ENCODE measurements at places on chromosomes 6 and 20.

GRCh38 chr6:29666826-29667130, 9.9 kb downstream of the MOG start:
- DNase-seq: no peak

- DNase-seq: no peak
Measured at GRCh38 chr6:170378502-170378901, 71.9 kb downstream of the FAM120B start.

DNA sequence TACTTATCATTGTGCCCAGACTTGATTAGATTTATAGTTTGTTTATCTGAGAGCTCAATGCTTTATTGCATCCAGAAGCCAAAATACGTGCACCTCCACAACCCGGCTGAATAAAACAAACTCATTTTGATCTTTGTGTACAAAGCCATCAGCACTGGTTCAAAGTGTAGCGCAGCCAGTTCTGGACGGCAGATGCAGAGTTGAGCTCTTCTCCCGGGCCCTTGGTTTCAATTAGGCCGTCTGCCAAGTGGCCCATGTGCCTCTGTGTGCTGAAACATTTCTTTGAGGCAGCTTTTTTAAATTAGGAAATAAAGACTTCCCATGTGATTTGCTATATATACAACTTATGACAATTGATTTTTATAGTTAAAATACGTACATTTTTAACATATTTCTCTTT, 96.2 kb upstream of the RSPO3 start:
- DNase-seq: no peak

GRCh38 chr6:20797597-20797996, 263.3 kb downstream of the CDKAL1 start:
- no peak for DNase-seq

GRCh38 chr20:63072231-63072791, 65.5 kb upstream of the BHLHE23 start:
- no peak for DNase-seq

- DNase-seq: no peak
Measured at GRCh38 chr20:58254890-58255289, 26.4 kb upstream of the ANKRD60 start.

GRCh38 chr6:45423824-45424450, 46.2 kb upstream of the SUPT3H start:
- no peak for DNase-seq

DNA sequence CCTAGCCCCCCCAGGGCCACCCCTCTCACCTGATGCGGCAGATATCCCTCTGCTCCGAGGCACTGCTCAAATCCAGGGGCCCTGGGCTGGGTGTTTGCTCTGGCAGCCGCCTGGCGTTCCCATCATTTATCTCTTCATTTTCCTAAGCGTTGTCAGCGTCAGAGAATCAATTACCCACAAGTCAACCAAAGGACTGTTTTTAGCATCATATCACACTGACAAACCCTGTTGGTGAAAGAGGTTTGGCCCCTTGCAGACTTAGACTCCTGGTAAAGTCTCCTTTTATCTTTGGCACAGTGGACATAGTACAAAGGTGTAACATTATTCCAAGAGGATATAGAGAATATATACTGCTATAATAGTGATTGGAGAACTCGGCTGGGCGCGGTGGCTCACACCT, at the start of gene GHRH:
Gene GHRH, minus strand, starts transcription at position 101 of the 400 bp plus-strand sequence. CDS start 4,925 bp downstream, outside the sequence.
- no peak for DNase-seq

DNA sequence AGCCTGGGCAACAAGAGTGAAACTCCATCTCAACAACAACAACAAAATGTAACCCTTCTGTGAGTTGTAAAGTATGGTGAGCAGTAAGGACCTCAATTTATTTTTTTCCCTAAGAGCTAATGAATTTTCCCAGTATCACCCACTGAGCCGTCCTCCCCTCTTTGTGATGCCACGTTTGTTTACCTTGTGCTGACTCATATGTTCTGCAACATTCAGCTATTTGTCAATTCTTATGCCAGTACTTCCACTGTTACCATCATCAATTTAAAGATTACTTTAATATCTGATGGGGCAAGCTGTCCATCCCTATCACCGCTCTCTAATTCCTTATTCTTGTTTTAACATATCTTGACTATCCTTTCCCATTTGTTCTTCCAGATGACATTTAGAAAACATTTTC, 37.5 kb downstream of the MAK start:
- DNase-seq: peak; percentile 29

DNA sequence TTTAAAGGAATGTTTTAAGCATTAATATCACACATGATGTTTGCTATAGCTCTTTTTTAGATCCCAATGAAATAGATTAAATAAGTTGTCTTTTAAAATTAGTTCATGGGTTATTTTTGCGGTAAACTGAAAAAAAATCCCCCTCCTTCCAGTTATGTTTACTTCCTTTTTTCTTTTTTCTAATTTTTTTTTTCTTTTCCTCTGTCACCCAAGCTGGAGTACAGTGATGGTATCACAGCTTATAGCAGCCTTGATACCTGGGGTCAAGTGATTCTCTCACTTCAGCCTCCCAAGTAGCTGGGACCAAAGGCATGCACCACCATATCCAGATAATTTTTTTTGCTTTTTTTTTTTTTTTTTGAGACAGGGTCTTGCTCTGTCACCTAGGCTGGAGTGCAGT, 17.8 kb upstream of the SCAF8 start:
- DNase-seq: no peak

GRCh38 chr6:125363039-125363823, 61.5 kb upstream of the HDDC2 start:
- peak; percentile 87 for DNase-seq

- DNase-seq: no peak
Measured at GRCh38 chr6:132713352-132714134, at the start of gene VNN1. Gene VNN1 (minus strand): TSS chr6:132714055. CDS start chr6:132714035, 20 bp downstream.

GRCh38 chr20:31840906-31841816, 4.2 kb downstream of the FOXS1 start:
- DNase-seq: peak; percentile 28

DNA sequence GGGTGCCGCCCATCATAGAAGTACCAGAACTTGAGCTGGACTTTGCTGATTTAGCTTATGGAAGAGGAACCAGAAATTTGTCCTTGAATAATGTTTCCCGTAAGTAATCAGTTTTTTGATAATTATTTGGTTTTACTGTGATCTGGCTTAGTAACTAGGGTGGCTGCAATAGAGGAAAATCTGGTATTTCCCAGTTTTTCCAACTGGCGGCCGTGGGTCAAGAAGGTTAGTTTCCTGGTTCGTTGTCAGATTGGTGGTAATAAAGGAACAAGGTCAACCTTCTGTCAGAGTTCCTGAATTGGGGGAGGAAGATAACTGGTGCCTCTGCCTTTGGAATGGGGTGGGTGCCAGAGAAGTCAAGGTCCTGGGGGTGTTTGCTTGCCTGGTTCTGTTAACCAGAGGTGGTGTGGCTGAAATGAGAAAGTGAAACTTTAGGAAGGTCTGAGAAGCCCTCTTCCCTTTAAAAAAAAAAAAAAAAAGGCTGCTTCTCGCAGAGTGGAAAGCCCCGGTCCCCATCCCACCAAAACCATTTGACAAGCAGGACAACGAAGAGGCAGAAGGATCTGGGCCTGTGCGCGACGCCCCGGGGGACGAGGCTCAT, at the start of gene CALHM6:
Gene CALHM6, plus strand, starts transcription at position 45 of the 601 bp plus-strand sequence. Its CDS starts 555 bp downstream, at position 600.
- DNase-seq: no peak

DNA sequence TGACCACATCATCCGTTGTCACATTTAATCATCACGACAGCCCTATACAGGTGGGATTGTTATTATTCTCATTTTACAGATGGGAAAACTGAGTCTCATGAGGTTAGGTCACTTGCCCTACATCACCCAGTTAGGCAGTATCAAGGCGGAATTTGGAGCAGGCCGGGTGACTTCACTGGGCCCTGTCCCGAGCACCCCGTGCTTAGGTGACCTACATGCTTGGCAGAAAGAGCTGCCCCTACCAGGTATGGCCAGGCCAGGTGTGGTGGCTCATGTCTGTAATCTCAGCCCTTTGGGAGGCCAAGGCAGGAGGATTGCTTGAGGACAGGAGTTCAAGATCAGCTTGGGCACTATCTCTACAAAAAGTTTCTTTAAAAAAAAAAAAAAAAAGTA, 44.0 kb downstream of the RIN2 start:
- DNase-seq: no peak

- no peak for DNase-seq
Measured at GRCh38 chr6:55734256-55734655, 141.1 kb downstream of the BMP5 start.

GRCh38 chr20:41046716-41047115, 18.1 kb downstream of the TOP1 start:
- DNase-seq: no peak

GRCh38 chr6:16559071-16559470, 202.2 kb downstream of the ATXN1 start:
- peak; percentile 15 for DNase-seq

DNA sequence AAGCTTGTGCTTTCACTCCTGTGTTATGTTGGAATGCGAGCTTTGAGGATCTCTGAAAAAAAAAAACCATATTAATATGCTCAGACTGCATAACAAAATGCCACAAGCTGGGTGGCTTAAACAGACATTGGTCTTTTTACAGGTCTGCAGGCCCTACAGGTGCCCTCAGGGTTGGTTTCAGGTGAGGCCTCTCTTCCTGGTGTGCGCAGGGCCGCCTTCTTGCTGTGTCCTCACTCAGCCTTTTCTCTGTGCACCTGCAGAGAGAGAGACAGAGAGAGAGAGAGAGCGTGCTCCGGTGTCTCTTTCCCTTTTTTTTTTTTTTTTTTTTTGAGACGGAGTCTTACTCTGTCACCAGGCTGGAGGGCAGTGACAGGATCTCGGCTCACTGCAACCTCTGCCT, 114.1 kb upstream of the SNX9 start:
- no peak for DNase-seq

GRCh38 chr6:113860181-113860955, 3.2 kb downstream of the MARCKS start:
- DNase-seq: peak; percentile 67

- no peak for DNase-seq
Measured at GRCh38 chr6:6716998-6717763, 128.7 kb downstream of the LY86 start.

DNA sequence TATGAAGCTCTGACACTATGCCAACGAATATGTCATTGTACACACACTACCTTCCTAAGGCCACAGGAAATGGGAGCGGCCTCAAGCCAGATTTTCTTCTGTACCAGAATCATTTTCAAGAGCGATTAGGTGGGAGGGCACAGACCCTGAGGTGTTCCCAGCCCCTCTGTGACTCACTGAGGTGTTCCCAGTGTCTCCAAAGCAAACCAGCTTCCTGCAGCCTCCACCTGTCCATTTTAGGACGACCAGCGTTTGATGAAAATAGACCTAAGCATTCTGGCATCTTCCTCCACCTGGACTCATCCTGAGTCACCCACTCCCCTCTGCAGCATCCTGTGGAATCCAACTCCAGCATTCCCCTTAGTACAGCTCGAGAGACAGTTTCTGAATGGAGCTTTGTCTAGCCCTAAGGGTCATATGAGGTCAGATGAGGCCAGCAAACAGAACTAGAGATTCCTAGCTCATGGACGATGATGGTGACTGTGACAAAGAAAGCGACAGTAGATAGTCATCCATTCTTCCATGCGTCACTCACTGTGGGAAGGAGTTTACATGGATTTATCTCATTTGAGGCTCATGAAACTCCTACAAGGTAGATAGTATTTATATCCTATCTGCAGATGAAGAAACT, 203.4 kb downstream of the PTPRT start:
- DNase-seq: no peak

DNA sequence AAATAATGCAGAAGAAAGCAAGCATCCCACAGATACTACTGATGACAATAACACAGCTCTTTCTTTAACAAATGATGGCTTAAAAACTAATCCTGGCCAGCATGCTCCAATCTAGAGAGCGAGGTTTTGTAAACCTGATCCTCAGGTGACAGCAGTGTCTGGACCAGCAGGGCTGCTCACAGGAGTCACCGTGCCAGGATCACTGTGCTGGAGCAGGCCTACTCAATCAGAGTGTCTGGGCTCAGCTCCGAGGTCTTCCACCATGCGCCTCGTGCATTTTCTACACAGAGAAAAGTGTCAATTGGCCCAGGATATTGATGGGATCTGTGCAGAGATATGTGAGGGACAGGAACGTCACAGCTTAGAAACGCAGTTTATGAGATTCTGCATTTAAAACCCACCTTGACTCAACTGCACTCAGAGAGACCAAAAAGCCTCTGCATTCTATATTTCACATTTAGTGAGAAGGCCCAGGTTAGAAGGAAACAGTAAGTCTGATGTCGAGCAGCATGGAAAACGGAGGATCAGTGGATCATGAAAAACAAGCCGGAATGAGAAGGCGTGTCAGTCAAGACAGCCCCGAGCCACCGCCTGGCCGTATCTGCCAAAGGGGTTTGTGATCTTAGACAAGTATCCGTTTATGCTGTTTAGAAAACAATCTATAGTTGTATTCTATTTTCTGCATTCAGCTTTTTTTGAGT, 7.8 kb downstream of the RAMACL start:
- DNase-seq: no peak

GRCh38 chr6:14250573-14250972, 133.0 kb downstream of the CD83 start:
- no peak for DNase-seq

GRCh38 chr6:69286331-69286730, 510.5 kb downstream of the LMBRD1 start:
- no peak for DNase-seq

GRCh38 chr6:11605507-11605905, 68.0 kb downstream of the TMEM170B start:
- DNase-seq: no peak

DNA sequence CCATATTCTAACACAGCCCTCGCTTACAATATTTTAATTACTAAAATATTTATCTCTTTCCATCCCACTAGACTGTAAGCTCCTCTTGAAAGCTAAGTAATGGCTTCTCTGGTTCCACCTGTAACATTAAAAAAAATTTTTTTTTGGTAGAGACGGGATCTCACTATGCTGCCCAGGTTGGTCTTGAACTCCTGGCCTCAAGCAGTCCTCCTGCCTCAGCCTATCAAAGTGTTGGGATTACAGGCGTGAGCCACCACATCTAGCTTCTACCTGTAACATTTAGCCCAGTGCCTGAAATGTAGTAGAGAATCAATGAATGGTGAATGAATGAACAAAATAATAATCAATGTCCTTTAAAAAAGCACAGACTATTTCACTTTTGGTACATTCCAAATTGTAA, 28.8 kb downstream of the DEK start:
- DNase-seq: no peak

DNA sequence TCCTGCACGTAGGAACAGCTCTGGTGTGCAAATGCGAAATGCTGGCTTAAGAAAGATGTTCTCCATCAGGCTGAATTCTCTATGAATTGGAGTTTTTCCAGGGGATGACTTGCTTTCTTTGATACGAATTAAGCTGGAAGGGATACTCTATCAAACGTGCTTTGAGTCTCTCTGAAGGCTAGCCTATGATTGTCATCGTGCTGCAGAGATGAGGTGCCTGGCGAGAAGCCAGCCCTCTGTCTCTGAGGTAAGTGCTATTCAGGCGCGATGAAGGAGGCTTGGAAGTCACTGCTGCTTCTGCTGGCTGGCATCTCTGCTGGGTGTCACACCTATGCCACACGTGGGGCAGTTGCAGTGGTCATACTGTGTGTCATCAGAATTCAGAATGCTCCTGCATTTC, 223.7 kb downstream of the TAF4 start:
- no peak for DNase-seq

- DNase-seq: peak; percentile 14
Measured at GRCh38 chr20:58109126-58109880, 119.2 kb downstream of the ANKRD60 start.

Measured in fibroblast of pulmonary artery (primary cell).